ENCODE measurements at places on chromosomes 4 and X.

- DNase-seq, result peak; percentile 54
Observed at GRCh38 chr4:48944756-48945241, 38.2 kb upstream of the OCIAD2 start.

DNA sequence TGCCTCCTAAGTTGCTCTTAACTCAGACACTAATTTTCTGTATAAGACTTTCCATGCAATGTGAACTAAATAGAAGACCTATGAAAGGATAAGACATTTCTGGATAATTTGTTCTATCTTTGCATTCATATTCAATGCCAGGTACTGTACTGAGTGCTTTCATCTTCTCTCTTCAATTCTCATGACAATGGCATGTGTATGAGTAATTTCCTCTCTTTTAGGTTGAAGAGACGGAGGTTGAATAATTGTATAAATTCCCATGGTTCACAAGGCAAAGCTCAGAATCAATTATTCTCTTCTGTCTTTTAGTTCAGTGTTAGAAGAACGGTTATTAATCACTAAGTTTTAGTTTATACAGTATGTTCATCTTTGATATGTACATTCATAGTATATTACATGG is 29.3 kb upstream of the CFAP299 start:
- no peak for DNase-seq

GRCh38 chr4:91997045-91997444 is 306.7 kb upstream of the GRID2 start:
- no peak for DNase-seq

DNA sequence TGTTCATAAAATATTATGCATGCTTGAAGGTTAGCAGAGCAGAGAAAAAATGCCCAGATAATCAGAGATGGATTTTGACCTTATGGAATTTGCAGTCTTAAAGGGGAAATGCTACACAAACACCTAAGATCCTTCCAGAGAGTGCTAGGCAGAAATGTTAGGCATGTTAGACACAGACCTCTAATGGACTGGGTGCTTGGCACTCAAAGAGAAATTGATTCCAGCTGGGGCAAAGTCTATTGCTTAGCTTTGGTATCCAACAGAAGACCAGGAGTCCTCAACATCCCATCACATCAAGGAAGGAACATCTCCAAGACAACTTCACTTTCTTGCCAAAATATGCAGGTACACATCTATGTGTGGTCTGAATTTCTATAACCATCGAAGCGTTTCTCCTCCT is 32.2 kb upstream of the PPARGC1A start:
- no peak for DNase-seq

GRCh38 chrX:131588995-131589394 is 45.1 kb downstream of the OR13H1 start:
- DNase-seq, result no peak

DNA sequence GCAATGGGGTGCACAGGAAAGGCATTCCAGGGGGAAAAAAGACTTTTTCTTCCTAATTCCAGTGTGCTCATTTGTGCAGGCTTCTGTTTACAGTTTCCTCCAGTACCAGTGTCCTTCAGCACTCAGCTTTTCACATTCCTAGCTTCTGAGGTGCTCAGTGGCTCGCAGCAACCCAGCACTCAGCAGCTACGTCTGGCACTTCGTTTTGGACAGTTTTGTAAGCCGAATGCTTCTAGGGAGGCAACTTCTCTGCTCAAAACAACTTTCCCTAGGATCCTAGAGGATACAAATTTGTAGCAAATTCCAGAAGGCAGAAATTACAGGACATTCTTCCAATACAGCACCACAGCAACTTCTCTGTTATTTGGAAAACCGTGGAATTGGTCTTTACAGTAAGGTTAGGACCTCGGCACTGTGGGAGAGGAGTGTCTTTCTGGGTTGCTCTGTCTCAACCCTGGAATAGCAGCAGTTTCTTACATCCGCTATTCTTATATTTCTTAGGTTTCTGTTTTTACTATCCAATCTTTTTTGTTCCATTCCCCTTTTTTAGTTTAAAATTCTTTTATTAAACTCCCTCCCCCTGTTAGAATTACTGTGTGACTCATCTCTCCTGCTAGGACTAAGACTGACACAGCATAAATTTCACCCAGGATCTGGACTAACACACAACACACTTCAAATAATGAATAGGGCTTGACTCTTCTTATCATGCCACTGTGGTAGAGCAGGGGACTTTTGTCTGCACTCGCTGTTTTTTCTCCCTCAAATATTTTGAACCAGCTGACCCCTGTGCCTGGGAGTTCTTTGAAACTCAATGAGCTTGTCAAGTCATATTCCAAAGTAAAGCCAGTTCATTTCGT is 1314.7 kb downstream of the FSTL5 start:
- DNase-seq, result no peak

GRCh38 chrX:119479845-119480244 is 11.6 kb downstream of the SLC25A5 start:
- DNase-seq, result no peak

DNA sequence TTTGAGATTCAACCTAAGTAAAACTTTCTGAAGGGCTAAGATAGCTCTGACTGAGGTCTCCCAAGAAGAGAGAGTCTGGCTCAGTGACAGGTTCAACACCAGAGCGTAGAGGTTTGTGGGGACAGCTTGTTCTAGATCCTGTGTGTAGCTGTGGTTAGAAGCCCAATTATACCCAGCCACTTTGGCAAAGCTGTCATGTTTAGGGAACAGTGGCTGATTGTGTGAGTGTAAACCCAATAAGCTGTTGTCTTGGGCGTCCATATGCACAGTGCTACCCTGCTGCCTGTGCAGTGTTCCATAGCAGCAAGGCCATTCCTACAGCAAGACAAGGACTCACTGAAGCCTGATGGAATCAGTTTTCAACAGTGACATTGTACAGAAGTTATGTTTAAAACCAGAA is 11.2 kb upstream of the SCRG1 start:
- no peak for DNase-seq

DNA sequence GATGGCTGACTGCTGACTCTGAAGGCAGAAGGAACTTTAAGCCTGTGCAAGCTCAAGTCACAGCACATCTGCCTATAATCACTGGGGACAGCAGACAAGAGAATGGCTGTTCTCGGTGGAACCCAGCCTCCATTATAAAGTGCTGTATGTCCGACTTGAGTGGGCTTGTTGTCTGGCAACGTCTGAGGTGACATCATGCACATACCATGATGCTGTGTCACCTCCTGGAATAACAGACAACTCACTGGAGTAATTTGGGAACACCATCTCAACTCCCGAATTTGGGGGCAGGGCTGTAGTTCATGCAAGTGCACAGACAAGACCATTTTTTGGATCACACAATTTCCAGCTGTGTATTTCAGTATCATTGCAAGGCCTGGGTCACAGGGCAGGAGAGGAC is 59.8 kb upstream of the GPM6B start:
- no peak for DNase-seq

DNA sequence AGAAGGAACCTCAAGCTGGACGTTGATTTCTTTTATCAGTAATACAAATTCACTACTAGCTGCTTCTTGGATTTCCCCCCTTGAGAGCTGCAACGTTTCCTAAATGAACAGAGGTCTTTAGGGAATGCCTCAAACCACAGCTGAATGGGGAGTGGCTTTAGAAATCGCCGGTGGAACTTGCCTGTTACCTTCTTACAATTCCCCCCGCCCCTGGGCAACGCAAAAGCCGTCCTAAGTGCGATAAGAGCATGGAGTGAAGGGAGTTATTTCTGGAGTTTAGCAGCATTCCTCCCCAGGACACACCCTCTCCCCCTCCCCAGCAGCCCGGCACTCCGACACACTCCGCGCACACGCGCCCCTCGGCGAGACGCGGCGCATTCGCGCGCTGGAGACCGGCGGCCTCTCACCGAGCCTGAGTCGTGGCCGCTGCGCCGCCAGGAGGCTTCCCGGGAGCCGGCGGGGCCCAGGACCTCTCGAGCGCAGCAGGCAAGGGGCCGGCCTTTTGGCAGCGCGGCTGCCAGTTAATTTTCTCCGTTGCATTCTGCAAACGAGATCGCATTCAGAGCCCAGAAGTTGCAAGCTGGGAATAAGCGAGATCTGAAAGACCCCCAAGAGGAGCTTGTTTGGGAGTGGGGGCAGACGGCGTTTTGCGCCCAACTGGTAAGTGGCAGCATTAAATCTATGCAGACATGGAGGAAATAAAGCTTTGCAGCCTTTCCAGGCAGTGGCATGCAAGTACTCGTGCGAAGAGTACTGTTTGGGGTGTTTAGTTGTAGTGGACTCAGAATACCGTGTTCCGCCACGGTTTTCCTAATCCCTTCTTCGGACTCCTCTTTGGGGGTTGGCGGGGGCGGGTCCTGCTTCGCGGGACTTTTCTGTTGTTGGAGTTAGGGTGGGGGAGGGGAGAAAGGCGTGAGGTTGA is 134.7 kb downstream of the PALLD start:
- peak; percentile 50 for DNase-seq

DNA sequence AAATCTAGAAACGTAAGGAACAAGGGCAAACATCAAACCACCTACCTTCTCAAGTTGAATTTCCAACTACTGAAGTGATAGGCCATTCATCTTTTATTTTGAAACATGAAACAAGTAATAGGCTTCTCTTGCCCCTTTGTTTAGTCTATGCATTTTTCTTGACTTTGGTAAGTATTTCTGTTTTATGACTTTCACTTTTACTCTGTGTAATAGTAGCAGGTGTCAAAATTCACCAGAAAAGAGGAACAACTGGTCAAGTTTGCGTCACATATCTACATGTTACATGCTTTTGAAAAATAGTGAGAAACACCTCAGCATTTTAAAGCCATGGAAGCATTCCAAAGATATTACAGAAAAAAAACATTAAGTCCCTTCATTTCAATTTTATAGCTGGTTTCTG is 157.1 kb upstream of the FTHL17 start:
- peak; percentile 66 for DNase-seq

GRCh38 chr4:21387683-21388082 is 560.9 kb downstream of the KCNIP4 start:
- no peak for DNase-seq

DNA sequence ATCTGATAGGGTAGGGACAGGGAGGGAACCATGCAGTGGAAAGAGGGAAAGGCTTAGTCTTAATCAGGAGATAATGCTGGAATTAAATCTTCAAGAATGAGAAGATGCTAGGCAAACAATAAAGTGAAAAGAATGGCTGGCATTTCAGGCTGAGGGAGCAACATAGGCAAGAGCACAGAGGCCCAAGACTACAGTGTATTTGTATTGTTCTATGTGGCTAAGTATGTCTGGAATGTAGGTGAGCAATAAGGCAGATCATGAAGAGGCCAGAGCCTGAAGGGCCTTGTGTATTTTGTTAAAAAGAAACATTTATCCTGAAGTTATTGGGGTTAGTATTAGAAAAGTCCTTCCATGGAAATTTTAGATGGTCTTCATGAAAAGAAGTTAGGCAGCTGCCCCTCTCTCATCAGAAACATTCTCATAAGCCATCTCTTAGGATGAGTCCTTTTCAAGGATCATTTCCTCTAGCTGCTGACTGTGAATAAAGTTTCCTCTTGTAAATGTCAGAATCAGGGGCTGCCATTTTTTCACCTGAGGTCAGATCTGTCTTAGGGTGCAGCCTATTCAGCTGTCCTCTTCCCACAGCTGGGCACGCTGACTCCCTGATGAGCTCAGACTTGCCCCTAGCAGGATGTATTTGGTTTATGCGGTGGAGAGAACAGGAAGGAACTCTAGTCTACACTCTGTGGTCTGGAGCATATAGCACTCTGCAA is 46.3 kb downstream of the ATP10D start:
- peak; percentile 83 for DNase-seq

DNA sequence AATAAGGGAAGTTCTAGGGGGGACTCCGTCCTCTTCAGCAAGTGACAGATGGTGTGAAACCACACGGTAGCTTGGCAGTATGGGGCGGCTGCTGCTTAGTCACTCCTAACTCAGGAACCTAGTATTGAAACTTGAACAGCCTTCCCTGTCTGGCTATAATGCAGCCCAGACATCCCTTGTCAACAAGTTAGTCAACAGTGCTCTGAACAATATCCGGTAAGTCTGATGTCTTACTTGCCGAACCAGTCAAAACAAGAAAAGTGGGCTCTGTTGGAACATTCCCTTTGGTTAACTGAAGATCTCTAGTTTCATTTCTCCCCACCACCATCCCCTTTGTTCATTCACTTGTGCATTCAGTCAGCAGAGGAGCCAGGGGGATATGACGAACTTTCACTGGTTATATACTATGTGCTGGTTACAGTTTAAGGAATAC is 18.7 kb upstream of the CXCL13 start:
- peak; percentile 81 for DNase-seq

DNA sequence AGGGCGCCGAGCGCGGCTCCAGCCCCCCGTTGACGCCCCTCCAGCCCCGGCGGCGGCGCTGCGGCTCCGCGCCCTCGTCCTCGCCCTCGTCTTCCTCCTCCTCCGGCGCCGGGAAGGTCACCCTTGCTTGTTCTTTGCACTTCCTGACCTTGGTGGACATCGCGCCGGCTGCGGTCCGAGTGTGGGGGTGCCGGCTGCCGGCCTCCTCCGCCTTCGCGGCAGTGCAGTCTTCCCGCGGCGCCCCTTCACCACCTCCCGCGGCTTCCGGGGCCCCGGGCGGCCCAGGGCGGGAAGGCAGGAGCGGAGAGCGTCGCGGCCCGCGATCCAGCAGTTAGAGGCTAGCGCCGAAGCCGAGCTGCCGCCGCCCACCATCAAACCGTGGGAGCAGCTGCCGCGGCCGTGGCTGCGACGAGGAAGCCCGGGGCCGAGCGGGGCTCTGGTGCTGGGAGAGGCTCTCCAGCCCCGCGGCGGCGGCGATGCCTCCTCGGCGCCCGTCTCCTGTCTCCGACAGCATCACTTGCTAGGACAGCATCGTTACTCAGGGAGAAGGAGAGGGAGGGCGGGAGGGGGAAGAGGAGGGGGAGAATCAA is at the start of gene TRPC3:
Gene TRPC3 (minus strand): TSS at position 540 of the 590 bp plus-strand sequence. CDS start 380 bp downstream, at position 160.
- peak; percentile 42 for DNase-seq

- DNase-seq, result no peak
Observed at GRCh38 chrX:9884031-9884779, 83.0 kb upstream of the CLDN34 start.

GRCh38 chrX:153778181-153778580 is 2.7 kb upstream of the SRPK3 start:
- no peak for DNase-seq

DNA sequence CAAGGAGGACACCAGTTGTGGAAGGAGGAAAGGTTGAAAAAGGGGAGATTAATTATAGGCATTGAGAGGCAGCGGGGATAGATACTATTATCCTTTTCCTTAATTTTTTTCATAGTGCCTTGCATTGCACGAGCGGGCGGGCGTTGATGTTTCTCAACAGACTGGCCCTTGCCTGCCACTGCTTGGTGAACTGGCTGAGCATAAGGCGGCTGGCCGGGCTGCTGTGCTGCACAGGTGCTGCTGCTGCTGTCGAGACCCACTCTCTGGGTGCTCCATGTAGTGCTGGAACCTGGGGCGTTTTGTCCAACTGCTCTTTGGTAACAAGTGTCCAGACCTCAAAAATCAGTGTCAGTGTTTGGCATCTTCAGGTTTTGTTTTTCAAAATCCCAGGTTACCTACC is 83.3 kb upstream of the PAQR3 start:
- DNase-seq, result no peak
